ENCODE measurements at places on chromosomes 12 and 14.
A peak's percentile ranks its signal among the peaks of the same experiment; 100 is the strongest.

DNA sequence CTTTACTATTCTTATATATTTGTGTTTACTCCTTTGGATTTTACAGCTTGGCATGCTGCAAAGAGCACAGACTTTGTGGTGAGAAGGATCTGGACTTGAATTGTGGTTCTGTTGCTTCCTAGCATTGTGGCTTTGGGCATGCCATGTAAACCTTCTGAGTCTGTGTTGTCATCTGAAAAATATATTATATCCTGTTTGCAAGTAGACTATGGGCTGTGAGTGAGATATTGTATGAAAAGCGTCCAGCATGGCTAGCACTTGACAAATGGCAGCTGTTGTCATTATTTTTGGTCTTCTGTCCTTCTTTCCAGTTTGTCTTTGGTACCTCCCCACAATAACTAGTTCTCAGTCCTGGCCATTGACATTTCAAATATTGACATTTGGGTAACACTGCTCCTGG, 61.8 kb upstream of the DACT1 start:
- DNase-seq: no peak

- no peak for DNase-seq
Observed at GRCh38 chr12:76249501-76249900, 98.7 kb downstream of the BBS10 start.

DNA sequence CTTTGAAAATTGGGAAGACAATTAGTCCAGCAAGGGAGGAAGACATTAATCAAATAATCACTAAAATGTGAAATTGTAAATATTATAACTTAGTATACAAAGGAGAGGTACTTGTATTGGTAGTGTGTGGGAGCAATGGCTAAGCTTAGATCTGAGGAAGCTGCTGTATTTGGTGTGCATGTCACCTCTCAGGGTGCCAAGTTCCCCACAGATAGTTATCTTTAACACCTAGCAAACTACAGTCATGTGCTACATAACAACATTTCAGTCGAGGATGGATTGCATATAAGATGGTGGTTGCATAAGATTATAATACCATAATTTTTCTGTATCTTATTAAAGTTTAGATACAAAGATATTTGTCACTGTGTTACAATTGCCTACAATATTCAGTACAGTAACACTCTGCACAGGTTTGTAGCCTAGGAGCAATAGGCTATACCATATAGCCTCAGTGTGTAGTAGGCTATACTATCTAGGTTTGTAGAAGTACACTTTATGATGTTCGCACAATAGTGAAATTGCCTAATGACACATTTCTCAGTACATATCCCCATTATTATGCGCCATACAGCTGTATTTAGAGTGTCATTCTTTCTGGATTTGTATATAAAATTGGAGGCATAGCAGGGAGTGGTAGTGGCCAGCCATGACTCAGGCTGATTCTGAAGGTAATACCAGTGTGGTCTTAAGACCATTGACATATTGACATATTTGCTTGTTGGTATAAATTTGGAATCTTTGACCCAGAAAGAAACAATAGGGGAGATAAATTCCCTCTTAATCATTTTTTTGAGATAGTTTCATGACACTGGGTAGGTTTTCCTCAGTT, 55.8 kb downstream of the RAD51B start:
- DNase-seq: no peak

DNA sequence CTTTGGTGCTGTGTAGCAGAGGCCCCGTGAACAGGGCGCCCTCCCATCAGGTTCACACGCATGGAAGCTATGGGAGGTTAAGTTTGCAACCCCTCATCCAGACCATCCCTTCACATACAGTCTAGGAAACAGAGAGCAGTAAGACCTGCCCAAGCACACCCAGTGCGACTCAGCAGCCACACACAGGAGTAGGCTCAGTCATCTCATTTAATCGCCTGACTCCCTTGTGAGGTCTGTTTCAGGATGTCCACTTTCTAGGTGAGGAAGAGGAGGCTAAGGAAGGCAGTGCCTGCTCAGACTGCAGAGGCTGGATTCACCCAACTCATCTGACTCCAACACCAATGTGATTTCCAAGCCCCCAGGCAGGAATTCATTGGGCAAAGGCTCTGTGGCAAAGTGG, 11.9 kb downstream of the BDKRB1 start:
- DNase-seq: peak; percentile 12

- DNase-seq: no peak
Observed at GRCh38 chr14:95507701-95508103, 8.7 kb downstream of the SYNE3 start.

Data from pancreas (tissue), 10 donors.